ENCODE measurements at places on chromosomes 1 and 21.

GRCh38 chr1:236176337-236177336, 34.3 kb downstream of the GPR137B start:
- DNase-seq = no peak

DNA sequence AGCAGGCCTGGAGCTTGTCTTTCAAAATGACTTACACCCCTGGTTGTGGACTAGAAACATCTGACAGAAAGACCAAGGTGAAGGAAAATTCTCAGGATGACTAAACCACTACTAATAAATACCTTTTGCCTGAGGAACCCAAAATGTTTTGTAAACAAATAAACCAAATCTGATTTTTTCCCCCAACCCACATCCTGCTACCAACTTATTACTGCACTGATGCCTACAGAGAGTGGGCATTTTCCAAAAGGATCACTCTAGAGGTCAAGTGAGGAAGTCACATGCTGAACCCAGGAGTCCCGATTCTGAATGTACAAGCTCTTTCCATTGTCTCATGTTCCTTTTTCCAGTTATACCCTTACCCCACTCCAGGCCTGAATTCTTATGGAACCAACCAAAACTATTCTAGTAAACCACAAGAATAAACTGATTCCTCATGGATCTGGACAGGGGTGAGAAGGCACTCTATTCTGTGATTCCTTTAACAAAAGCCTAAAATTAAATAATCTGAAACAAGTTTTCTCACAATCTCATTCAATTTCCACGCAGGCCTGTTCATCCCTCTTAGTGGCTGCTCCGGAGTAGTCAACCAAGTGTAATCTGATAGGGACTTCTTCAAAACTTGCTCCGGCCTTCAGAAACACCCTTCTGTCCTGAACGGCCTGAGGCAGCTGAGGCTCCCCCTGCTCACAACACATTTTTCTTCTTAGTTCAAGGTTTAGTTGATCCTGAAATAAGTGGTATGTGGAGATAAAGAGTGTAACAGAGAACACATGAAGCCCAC, 1.4 kb downstream of the PI4KB start:
- DNase-seq = no peak

GRCh38 chr1:41515778-41516167, 31.3 kb upstream of the EDN2 start:
- DNase-seq = no peak

DNA sequence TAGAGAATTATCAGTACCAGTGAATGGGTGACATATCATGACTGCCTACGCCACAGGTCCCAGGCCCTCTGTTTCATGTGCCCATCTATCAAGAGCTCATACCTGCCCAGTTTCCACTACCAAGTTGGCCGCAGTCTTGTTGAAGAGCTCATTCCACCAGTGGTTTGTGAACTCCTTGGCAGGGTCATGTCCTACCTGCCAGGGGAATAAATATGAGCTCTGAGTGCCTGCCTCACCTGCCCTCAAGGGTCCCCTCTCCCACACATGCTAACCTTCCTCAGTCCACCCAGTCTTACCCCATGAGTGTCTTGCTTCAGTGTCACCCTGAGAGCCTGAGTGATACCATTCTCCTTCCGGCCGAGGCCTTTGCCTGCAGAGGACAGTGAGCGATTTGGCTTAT, 3.2 kb downstream of the GPATCH4 start:
- DNase-seq = no peak
